ENCODE measurements at places on chromosomes 11 and 22.

DNA sequence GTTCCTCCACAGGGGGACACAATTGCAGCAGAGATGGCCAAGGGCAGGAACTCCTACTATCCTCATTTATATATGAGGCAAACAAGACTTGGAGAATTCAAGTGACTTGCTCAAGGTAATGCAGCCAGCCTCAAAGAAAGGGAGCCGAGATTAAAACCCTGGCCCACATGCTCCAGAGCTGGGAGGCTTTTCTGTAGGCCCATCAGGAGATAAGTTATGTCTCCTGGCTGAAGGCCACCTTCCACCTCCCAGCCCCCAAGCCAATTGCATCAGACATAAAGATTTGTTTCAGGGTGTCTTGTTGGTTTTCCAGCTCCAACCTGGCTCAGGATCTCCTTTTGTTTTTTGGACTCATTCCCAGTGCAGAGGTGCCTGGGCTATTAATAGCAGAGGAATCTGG lies 59.5 kb downstream of the SMIM38 start:
- no peak for DNase-seq

GRCh38 chr11:43327987-43328386 lies 16.2 kb downstream of the API5 start:
- DNase-seq = peak; percentile 71

- DNase-seq = no peak
Measured at GRCh38 chr11:60786811-60787567, 1.9 kb downstream of the MS4A10 start.

DNA sequence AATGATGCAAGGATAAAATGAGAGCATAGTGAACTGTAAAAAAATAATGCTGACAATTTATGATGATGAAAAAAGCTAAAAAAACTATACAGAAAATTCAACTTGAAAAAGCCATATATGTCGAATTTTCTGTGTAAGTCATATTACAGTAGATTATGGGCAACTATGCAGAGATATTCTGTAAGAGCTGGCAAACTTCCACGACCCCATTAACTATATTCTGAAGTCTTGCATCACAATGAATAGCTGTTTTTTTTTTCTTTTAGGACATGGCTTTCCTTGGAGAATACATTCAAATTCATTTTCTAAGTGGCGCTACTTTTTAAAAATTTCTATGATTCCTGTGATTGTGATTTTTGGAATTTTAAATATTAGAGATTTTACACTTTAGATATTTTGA lies 18.4 kb downstream of the PSMD13 start:
- DNase-seq = no peak

GRCh38 chr22:31103899-31104694 lies 3.3 kb downstream of the SELENOM start:
- DNase-seq = peak; percentile 20

DNA sequence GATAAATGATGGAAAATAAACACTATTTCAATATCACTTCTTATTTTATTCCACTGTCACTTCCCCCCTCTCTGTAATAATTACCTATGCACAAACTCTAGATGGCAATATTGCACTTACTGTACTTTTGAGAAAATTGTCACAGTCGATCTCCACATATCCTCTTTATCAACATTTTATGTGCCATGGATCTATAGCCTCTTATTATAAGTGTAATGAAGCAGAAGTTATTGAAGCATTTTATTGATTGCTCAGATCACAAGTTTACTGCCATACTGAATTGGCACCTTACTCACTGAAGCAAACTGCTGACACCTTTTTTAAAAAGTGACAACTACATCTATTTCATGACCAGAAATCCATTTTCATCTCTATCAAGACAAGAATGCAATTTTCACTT lies 133.4 kb downstream of the DCDC1 start:
- no peak for DNase-seq

DNA sequence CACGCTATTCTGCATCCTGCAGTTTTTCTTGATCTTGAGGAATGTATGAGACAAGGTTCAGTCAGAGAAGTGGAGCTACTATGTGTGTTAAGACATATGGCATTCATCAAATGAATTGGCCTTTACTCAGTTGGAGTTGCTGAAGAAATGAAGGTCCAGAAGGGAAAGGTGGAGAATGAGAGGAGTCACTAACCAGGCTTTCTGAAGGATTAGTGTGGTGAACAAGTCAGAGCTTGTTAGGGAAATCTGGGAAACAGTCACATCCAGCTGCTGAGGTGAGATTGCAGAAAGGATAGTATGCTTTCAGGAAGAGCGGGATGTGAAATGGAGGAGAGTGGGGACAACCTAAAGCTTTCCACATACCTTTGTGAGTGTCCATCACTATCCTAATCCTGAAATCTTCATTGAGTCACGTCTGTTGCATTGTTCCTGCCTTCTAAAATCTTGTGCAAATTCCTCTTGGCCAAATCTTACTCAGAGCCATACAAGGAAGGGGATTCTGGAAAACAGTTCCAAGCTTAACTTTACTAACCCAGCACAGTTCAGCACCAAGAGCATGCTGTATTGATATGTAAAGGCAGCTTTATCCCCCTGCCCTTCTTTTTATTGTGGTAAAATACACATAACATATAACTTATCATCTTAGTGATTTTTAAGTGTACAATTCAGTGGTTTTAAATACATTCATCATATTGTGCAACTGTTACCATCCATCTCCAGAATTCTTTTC lies 11.4 kb upstream of the PITPNB start:
- no peak for DNase-seq

DNA sequence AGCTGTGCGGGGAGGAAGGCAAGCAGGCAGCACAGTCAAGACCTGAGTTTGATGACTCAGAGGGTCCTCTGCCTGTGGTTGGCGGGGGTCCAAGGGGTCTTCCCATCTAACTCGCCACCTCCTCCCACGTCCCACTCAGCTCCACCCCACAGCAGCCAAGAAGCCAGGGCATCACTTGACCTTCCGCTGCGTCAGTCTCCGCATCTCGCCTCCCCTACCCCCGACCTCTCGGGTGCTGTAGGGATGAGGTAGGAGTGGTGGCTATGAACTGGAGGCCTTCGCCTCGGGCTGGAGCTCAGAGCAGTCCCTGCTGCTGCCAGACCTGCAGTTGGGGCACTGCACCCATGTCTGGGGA lies 90.6 kb downstream of the CDKN1C start:
- no peak for DNase-seq

GRCh38 chr11:120869516-120870011 lies 154.3 kb upstream of the TBCEL start:
- no peak for DNase-seq

GRCh38 chr11:3188496-3189195 lies 23.5 kb upstream of the OSBPL5 start:
- DNase-seq = no peak

DNA sequence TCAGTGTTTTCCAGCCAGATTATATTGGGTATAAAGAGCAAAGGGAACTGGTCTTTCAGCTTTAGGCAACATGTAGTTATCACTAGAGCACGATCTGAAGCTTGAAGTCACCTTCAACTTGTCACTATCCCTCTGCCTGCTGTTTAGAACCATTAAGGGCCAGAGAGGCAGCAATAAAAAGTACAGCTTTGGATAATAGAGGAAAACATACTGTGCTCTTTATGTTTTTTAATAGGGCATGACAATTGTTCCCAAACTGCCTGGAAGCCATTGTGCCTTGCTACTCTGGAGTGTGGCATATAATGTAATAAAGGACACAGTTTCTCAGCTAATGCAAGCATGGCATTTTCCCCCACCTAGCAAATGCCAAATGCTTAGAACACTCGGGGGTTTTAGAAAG lies 1912.0 kb upstream of the RAG2 start:
- no peak for DNase-seq

DNA sequence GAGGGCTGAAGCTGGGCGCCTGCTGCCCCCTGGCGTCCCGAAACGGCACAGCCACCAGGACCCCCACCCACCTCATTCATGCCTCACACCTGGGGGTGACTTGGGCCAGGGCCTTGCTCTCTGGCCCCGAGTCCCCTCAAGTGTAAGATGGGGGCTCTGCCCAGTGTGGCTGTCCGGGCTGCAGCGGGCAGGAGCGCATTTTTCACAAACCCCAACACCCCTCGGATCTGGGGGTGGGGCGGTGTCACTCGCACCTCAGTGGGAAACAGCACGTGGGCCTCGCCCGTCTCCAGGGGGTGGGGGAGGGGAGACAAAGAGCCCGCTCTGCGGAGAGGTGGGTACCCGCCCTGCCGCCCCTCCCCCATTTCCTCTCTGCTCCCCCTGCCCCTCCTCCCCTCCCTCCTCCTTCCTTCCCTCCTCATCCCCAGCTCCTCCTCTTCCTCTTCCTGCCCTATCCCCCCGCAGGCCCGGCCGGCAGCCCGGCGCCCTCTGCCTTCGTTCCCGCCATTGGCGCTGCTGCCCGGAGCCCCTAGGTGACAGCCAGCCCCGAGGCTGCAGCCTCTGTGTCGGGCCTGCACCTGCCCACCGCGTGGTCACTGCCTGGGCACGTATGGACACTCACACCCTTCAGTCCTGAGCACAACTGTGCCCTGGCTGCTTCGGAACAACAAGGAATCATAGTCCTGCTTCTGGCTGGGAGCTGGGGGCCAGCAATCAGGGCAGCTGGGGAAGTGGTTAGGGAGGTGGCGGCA lies 6.8 kb upstream of the CDKN1C start:
- no peak for DNase-seq

GRCh38 chr11:394034-394857 lies at the start of gene PKP3:
Gene PKP3, plus strand, starts transcription at chr11:394209. Its CDS starts 84 bp downstream, at chr11:394293.
- DNase-seq = peak; percentile 83

GRCh38 chr11:64489831-64490441 lies 101.1 kb upstream of the SLC22A12 start:
- DNase-seq = peak; percentile 63

DNA sequence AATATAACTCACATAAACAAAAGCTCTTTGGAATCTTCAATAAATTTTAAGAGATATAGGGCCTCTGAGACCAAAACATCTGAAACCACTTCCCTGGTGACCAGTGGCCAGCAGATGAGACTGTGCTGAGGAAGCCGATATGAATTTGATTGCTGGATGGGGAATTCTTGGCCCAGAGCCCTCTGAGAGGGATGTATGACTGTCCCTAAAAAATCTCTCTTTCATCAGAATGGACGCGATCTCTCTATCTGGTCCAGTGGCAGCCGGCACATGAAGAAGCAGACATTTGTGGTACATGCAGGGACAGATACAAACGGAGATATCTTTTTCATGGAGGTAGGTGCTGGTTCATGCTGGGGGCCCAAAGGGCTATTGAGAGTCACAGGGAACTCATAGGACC lies 37.5 kb downstream of the MYBPC3 start:
- DNase-seq = no peak

GRCh38 chr11:12949453-12949852 lies 59.7 kb upstream of the RASSF10 start:
- DNase-seq = no peak

DNA sequence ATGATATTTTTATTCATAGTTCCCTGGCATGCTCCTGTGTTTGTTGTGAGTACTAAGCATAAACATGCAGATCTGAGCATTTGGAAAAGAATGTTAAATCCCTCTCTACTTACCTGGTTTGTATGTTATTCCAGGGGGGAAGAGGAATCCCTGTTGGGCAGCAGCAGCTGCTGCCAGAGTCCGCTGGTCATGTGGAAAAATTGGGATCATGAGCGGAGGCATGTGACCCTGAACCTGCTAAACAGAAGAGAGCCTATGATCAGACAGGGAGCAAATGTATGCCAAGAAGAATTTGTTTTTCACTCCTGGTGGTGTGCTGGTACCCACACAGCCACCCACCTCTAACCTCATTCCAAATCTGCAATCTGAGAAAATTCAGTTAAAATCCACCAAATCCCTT lies 244.7 kb downstream of the SOX6 start:
- no peak for DNase-seq

GRCh38 chr22:30876221-30876751 lies 92.3 kb downstream of the MORC2 start:
- DNase-seq = no peak

- no peak for DNase-seq
Measured at GRCh38 chr11:131274233-131274632, 96.2 kb upstream of the NTM start.

GRCh38 chr11:44305470-44306051 lies 4.4 kb downstream of the ALX4 start:
- DNase-seq = no peak

GRCh38 chr11:24661331-24661730 lies 164.5 kb downstream of the LUZP2 start:
- no peak for DNase-seq

- DNase-seq = no peak
Measured at GRCh38 chr11:71176812-71177211, 75.6 kb downstream of the SHANK2 start.

- DNase-seq = peak; percentile 39
Measured at GRCh38 chr22:46159777-46160176, 9.5 kb downstream of the PPARA start.

- DNase-seq = no peak
Measured at GRCh38 chr22:17866127-17866526, 91.9 kb upstream of the BID start.

DNA sequence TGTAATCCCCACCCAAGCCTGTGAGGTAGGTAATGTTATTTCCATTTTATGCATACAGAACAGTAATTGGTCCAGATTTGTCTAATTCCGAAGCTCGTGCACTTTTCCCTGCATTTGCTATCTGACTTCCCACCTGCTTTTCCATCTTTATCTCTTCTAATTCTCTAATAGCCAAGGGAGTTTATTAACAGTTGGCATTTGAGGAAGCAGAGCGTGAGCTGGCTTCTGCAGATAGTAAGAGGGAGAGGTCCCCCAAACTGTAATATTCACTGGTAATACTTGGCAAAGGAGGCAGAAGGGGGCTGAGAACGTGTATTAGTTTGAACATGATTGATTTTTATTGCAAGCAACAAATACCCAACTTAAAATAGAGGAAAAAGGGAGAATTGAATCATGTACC lies 110.8 kb upstream of the SPON1 start:
- DNase-seq = no peak

DNA sequence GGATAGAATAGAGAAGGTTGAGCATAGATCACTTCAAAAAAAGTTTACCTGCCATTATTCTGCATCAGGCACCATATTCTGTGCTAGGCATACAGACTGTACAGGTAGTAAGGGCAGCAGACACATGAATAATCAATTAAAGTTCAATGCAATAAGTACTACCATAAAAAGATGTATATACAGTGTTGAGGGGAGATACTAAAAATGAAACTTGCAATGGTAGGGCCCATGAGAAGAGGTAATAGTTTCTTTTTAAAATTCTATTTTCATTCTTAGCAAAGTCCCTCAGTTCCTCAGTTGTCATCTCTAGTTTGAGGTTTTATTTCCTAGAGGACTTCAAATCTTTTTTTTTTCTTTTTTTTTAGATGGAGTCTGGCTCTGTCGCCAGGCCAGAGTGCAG lies 819.9 kb downstream of the FAM181B start:
- no peak for DNase-seq

- DNase-seq = no peak
Measured at GRCh38 chr22:34161431-34162123, 241.3 kb upstream of the LARGE1 start.

DNA sequence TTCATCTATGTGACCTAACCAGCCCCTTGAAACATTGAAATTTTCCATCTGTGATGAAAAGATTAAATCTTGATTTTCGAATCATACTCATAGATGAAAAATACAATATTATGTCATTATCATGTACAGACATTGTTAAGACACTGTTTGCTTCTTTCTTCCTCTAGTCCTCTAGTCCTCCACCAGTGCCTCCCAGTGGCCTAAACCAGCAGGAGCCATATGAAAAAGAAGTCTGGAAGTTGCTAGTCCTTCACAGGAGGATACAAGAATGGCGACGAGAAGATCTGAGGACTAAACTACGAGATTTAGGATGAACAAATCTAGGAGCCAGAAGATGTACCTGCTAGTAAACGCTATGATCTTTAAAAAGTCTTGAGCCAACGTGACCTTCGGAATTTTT lies 134.1 kb downstream of the SLC17A6 start:
- no peak for DNase-seq
